ENCODE measurements at places on chromosomes 5 and 9.

DNA sequence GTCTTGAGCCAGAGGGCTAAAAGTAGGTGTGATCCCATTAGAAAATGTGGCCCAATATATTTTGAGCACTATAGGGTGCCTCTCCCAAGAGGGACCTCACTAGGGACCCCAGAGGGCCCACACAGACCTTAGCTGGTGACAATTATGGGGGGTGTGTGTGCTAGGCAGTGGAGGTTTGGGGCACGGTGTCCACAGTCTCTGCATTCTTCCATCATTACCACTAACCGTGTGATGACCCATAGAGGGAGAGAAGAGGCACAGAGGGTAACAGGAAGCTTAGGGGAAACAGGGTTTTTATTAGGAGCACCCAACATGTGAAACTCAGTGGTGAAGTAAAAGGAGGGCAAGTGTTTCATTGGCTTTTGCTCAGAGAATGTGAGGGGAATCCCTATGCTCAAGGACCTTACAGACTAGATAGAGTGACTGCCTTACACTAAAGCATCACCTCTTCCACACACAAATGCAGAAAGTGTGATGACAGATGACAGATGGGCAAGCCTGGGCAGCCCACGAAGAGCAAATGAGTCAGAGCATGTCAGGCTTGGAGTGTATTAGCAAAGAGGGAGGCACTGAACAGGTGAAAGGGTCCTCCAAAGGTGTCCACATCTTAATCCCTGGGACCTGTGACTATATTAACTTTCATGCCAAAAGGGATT is 2.5 kb upstream of the ACTL7A start:
- DNase-seq, result no peak

- DNase-seq, result no peak
Observed at GRCh38 chr9:99690573-99690972, 131.1 kb upstream of the NR4A3 start.

GRCh38 chr5:68950125-68950524 is 143.7 kb upstream of the SLC30A5 start:
- no peak for DNase-seq

- DNase-seq, result no peak
Observed at GRCh38 chr9:16555802-16556201, 314.7 kb downstream of the BNC2 start.

DNA sequence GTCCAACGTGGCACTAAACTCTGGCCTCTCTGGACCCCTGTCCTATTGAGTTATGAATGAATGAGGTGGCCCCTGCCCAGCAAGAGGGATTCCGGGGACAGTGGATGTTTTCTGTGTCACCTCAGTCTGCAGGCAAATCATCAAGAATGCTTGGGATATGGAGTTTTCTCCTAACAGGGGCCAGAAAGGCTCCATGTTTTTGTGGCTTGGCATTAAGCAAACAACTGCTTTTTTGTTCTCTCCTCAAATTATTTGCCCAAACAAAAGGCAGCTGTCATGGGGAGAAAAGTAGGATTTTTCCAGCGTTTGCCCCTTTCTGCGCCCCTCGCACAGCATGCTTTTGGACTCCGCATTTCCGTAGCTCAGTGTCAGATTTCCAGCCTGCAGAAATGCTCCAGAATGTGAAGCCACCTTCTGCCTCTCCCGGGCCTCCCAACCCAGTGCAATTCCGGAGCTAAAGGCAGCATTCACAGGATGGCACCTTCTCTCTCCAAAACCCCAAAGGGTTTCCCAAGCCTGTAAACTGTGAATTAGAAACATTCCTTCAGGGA is 553.3 kb downstream of the CCDC171 start:
- DNase-seq, result no peak

- DNase-seq, result no peak
Observed at GRCh38 chr5:88881571-88881971, 1.4 kb downstream of the MEF2C start.

- DNase-seq, result no peak
Observed at GRCh38 chr5:51389288-51389576, 6.0 kb downstream of the ISL1 start.

DNA sequence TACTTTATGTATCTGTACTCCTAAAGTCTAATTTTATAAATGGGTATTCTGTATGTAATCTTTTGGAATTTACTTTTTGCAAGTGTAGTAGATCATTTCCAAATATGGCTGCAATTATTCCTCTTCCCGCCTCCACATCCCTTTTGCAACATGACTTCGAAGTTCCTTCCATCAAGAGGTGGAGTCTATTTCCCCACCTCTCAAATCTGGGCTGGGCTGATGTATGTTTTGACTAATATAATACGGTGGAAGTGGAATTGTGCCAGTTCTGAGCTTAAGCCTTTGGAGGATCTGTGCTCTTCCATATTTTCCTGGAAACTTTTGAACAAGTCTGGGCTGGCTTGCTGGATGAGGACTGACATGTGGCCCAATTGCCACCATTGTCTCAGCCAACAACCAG is 155.9 kb downstream of the FGF18 start:
- DNase-seq, result no peak

GRCh38 chr5:42587096-42587723 is 164.0 kb downstream of the GHR start:
- no peak for DNase-seq

GRCh38 chr9:115005322-115005721 is 74.9 kb upstream of the TNFSF8 start:
- no peak for DNase-seq

- DNase-seq, result no peak
Observed at GRCh38 chr5:6856653-6857052, 143.4 kb downstream of the TENT4A start.

- DNase-seq, result peak; percentile 96
Observed at GRCh38 chr5:10353241-10354047, at the start of gene MARCHF6. Gene MARCHF6, plus strand, starts transcription at chr5:10353695. Its CDS starts 204 bp downstream, at chr5:10353899.

- no peak for DNase-seq
Observed at GRCh38 chr5:148949841-148950470, 112.9 kb downstream of the SH3TC2 start.

DNA sequence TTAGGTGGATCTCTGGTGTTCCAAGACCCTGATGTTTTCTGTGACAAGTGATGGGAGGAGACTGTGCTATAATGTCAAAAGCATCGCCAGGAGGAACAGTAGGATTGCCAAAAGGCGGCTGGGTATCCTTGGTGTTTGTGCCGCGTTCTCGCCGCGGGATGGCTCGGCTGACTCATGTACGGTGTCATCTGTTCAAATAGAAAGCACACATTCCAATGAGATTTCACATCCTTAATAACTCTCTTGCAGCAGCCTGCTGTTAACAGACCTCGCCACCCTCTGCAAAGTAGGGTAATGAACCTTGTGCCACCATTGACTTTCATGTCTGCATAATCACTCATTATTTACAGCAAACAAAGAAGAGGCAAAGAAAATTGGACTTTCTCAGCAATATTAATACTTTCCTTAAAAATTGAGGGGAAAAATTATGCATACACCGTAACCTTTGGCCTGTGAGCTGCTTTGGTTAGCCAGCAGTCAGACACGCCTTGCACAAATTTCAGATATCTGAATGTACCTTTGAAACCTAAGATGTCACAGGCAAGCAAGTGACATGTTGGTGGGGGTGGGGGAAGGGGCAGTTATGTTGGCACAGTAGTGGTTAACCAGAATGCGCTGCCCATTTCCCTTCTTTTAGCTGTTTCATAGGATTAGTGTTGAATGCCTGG is 289.4 kb downstream of the EFNA5 start:
- DNase-seq, result no peak

- no peak for DNase-seq
Observed at GRCh38 chr9:21679432-21679831, 123.0 kb upstream of the MTAP start.

- DNase-seq, result no peak
Observed at GRCh38 chr9:72790989-72791388, 161.9 kb downstream of the ALDH1A1 start.

GRCh38 chr9:99478469-99479027 is 256.5 kb downstream of the SEC61B start:
- DNase-seq, result no peak

- DNase-seq, result no peak
Observed at GRCh38 chr5:156552855-156553358, 225.9 kb downstream of the SGCD start.

DNA sequence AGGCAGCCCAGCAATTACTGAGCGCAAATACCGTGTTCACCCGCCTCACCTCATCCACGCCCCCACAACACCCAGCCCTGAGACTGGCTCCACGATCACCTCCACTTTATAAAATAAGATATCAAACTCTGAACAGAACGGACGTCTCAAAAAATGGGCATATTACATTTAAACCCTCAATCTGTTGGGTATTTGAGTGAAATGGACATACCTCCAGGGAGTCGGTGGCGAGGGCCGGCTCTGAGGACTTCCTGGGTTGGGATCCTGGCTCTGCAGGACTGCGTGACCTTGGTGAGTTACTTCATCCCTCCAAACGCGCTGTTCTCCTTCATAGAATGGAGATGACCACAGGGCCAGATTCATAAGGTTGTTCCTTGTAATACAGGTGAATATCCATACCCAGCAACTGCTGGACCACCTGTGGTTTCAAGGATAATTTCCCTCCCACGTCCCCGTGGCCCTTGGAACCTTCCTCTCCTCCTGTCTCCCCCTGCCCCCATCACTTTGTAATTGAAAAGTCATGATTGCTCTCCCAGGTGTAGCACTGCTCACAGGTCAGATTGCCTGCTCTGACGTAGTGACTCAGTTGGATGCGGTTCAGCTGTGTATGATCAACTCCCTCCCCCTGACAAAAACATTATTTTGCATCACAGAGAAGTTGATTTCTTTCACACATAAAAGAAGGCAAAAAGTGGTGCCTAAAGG is 135.6 kb downstream of the KCNIP1 start:
- no peak for DNase-seq

GRCh38 chr9:20512636-20513035 is 109.7 kb downstream of the MLLT3 start:
- no peak for DNase-seq

- DNase-seq, result no peak
Observed at GRCh38 chr5:72387985-72388384, 67.8 kb downstream of the PTCD2 start.

- no peak for DNase-seq
Observed at GRCh38 chr9:84542554-84542953, 127.0 kb upstream of the NTRK2 start.

- no peak for DNase-seq
Observed at GRCh38 chr5:177231479-177232250, 71.9 kb downstream of the RAB24 start.

GRCh38 chr5:90558344-90559192 is at the start of gene ADGRV1:
Gene ADGRV1, plus strand, starts transcription at chr5:90558797. Its CDS starts 99 bp downstream, at chr5:90558896.
- peak; percentile 23 for DNase-seq

DNA sequence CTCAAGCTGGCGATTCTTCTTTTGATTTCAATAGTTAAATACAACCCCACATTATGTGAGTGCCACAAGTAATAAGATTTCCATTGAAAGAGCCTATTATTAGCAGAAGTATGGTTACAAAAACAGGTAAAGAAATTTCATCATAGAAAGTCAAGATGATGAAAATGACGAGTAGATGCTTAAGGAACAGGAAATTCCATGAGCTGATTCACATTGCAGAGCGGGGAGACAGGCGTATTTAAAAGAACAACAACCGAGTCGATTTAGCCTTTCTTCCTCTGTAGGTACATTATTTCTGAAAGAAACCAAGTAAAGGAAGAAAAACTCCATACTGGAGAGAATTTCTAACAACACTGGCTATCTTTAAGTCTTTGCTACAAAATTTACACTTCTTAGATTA is 310.4 kb downstream of the SLF1 start:
- DNase-seq, result no peak

DNA sequence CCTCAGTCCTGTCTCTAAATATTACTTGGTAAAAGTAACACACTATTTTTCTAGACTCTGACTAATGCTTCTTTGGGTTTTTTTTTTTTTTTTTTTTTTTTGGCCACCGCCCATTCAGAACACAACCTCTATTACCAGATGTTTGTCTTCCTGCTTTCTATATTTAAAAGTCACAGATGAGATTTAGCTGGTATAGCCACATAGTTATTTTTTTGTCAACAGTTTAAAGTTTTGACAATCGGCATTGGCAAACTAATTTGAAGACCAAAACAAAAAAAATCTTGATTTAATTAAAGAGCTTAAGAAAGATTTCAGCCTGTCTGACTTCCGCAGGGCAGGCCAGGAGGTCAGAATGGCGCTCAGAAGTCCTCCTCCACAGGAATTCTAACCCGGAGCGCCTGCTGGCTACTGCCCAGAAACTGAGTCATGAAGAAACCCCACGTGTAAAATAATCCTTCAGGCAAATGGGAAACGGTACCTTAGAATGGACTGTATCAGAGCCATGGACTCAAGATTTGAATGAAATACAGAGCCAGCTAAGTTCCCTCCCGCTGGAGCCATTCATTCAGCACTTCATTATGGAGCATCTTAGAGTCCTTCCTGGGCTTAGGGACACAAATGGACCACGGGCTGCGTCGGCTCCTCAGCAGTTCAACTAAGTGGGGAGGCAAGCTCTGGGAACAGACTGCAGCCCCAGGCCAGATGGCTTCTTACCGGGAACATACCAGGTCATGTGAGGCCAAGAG is 55.6 kb downstream of the PTPDC1 start:
- no peak for DNase-seq

- no peak for DNase-seq
Observed at GRCh38 chr5:139278540-139279274, 14.8 kb upstream of the MATR3 start.
